GM20000 (cell line): ENCODE measurements at places on chromosomes 12 and 14.

- no peak for DNase-seq
Observed at GRCh38 chr12:2460051-2460670, 334.6 kb upstream of the FKBP4 start.

- no peak for DNase-seq
Observed at GRCh38 chr14:88032373-88032772, 27.4 kb downstream of the GPR65 start.

DNA sequence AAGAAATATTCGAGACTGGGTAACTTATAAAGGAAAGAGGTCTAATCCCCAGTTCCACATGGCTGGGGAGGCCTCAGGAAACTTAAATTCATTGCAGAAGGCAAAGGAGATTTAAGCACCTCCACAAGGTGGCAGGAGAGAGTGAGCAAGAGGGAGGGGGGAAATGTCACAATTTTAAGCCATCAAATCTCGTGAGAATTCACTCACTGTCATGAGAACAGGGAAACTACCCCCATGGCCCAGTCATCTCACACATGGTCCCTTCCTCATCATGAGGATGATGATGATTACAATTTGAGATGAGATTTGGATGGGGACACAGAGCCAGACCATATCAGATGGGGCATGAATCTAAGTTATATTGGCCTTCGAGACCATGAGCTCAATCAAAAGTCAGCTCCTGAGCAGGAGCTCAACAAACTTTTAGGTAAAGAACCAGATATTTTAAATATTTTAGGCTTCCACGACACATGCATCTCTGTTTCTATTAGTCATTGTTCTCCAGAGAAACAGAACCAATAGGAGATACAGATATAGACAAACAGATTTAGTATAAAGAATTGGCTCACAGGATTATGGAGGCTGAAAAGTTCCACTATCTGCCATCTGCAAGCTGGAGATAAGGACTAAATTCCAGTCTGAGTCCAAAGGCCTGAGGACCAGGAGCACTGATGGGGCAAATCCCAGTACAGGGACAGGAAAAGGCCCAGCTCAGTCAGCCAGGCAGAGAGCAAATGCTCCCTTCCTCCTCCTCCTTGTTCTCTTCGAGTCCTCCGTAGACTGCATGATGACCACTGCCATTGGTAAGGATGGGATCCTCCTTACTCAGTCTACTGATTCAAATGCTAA, 24.9 kb downstream of the DGLUCY start:
- peak; percentile 43 for DNase-seq

DNA sequence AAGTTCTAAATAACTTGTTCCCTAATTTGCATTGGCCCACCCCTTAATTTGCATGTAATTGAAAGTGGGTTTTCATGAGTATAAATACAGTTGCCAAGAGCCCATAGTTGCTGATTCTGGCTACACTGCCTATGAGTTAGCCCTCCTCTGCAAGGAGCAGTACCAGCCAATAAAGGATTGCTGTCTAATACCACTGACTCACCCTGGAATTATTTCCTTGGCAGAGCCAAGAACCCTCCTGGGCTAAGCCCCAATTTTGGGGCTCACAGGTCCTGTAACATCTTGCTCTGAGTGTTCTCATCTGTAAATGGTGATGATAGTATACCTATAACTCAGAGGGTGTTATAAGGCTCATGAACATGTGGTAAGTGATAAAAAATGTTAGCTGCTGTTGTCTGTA, 6.8 kb downstream of the TTC8 start:
- no peak for DNase-seq

DNA sequence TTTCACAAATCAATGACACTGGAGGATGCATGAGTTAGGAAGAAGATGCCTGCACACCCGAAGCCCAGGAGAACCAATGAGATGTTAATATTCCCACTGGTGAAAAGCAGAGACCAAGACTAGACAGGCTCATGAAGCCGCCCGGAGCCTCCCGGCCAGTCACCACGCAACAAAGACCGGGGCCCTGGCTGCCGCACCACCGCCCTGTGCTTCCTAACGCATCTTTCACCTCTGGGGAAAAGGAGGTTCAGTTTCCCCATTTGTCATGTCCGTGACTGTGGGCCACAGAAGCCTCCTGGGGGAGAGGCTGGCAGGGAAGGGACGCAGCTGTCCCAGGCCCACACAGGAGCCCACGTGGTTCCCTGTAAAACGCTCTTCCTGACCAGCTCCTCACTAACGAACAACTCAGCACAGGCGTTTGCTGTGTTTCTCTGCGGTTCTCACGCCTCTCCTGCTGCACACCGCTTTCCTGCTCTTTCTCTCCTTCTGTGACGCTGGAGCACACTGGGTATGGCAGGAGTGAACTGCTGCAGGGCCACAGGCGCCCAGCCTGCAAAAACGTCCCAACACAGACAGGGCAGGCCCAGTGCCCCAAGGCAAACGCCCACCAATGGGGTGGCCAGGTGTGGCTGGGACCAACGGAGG, 10.8 kb downstream of the RIMBP2 start:
- no peak for DNase-seq

DNA sequence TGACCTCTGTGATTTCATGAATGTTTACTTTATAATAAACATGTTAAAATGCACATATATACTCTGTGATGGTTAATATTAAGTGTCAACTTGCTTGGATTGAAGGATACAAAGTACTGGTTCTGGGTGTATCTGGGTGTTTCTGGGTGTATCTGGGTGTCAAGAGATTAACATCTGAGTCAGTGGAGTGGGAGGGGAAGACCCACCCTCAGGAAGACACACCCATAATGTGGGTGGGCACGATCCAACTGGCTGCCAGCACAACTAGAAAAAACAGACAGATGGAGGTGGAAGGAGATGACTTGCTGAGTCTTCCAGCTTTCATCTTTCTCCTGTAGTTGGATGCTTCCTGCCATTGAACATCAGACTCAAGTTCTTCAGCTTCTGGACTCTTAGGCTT, 11.9 kb downstream of the NUP37 start:
- no peak for DNase-seq

- no peak for DNase-seq
Observed at GRCh38 chr14:65469903-65470302, 57.4 kb downstream of the FUT8 start.

- no peak for DNase-seq
Observed at GRCh38 chr12:52010152-52010622, 3.4 kb downstream of the TAMALIN start.

GRCh38 chr12:18160901-18161300, 70.9 kb upstream of the RERGL start:
- no peak for DNase-seq

GRCh38 chr12:84305144-84305543, 607.5 kb downstream of the SLC6A15 start:
- DNase-seq = no peak

- DNase-seq = peak; percentile 38
Observed at GRCh38 chr14:100078997-100079725, 13.9 kb downstream of the EVL start.

GRCh38 chr14:96925422-96925821, 128.2 kb downstream of the VRK1 start:
- no peak for DNase-seq

- no peak for DNase-seq
Observed at GRCh38 chr12:47892819-47893218, 12.0 kb downstream of the VDR start.

DNA sequence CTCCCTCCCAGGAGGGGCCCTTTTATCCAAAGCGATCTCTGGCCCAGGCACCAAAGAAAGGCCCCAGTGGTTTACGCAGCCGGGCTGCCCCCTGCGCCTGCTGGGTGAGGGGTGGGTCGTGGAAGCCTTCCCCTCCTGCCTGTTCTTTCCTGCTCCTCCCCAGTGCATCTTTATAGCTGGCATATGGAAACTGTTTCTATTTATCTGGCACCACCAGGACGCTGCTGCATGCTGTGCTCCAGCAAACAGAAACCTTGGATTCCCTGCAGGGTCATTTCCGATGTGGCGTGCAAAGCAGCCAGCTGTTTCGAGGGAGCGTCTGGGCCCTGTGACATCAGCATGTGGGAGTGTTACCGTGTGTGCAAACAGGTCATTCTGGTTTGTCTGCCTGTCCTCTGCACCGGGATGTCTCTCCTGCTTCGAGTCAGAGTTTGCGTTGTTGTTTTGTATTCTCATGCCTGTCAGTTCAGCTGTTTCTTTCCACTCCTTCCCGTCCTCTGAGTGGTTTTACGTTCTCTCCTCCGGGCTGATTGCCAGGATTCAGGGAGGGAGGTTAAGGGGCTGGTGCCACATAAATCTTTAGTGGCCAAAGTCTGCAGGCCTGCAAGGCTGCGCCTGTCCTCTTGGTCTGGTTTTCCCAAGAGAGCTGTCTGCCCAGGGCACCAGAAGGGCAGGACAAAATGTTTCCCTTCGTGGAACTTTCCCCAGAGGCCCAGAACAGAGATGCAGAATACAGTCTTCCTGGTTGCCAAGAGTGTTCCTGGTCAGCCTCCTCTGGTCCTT, 24.6 kb downstream of the TPCN1 start:
- no peak for DNase-seq

- no peak for DNase-seq
Observed at GRCh38 chr12:93857279-93857938, 180.2 kb downstream of the CRADD start.

DNA sequence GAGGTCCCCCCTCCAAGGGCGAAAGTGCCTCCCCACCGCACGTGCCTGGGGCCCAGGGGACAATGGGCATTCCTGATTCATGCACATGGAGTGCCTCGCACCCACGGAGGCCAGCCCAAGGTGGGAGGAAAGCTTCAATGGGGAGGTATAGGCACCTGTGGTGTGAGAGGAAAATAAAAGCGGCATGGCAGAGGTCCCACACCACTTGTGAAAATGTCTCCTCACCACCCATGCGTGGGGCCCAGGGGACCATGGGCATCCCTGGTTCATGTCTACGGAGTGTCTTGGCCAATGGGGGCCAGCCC, 384.7 kb downstream of the ALG10 start:
- no peak for DNase-seq

DNA sequence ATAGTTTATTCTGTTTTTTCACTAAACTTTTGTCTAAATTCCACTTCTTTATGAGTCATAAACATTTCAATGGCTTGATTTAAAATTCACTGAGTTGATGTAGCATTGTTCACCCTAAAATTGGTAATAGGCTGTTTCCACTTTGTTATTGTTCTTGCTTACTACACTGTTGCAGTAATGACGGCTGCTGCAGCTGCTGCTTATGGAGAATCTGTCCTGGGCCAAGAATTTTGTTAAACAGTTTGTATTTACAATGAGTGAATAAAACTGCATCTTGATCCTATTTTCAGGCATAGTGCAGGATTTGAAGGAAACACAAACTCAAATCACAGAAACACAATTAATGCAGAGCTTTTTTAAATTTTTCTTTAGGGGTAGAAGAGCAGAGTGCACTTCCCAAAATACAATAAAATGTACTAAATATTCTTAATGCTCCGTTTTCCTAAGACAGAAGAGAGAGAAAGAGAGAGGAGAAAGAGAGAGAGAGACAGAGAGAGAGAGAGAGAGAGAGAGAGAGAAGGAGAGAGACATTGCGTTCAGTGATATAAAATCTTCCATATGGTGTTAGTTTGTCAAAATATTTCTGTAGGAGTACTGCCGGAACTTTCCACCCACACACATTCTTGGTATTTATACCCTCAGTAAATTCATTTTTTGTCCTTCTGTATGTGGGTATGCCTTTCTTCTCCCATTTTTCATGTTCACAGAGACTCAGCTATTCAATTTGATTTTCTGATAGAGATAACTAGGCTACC, 266.4 kb downstream of the LRFN5 start:
- DNase-seq = no peak

- no peak for DNase-seq
Observed at GRCh38 chr12:132324841-132325732, 4.3 kb downstream of the GALNT9 start.

GRCh38 chr12:94133964-94134795, 14.2 kb upstream of the PLXNC1 start:
- peak; percentile 69 for DNase-seq

DNA sequence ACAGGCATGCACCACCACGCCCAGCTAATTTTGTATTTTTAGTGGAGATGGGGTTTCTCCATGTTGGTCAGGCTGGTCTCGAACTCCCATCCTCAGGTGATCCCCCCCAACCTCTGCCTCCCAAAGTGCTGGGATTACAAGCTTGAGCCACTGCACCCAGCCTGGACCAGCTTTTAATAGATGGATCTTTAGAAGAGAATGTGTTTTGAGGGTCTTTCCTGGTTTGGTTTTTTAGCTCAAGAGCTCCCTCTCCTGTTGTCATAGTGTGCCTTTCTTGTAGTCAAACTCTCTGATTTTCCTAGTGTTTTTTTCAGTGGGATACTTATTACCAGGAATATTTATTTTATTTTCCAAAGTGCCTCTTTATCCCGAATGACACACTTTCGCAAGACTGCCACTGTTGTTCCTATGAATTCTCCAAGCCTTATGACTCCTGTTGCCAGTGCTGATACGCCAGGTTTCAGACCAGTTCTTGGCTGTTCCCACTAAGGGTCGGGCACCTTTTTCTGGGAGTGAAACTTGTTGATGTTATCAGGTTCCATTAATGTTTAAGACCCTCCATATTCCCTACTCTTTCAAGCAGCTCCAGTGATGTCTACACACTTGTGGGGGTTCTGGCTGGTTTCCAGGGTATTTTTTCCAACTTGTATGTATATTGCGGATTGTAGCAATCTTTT, 31.5 kb upstream of the LIMA1 start:
- peak; percentile 65 for DNase-seq

DNA sequence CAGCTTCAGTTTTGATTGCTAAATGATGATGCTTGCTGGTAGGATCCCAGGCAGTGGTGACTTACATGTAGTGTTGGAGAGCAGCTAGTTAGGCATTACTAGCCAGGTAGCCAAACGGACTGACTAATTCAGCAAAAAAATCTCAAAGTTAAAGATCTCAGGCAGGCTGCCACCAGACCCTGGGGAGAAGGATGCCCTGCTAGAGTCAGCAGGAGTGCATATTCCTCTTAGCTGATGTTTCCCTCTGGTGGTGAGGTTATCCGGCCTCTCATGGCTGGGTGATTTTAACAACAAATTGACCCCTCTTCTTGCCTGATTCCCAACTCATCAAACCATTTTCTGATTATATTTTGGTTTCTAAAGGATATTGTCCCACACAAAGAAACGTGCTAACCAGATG, 2.8 kb downstream of the EFS start:
- DNase-seq = no peak

- DNase-seq = no peak
Observed at GRCh38 chr12:45235087-45236025, 19.5 kb downstream of the ANO6 start.

GRCh38 chr12:69919495-69919894, 94.5 kb downstream of the MYRFL start:
- DNase-seq = no peak

GRCh38 chr12:25422241-25422640, 130.8 kb downstream of the LMNTD1 start:
- DNase-seq = no peak

DNA sequence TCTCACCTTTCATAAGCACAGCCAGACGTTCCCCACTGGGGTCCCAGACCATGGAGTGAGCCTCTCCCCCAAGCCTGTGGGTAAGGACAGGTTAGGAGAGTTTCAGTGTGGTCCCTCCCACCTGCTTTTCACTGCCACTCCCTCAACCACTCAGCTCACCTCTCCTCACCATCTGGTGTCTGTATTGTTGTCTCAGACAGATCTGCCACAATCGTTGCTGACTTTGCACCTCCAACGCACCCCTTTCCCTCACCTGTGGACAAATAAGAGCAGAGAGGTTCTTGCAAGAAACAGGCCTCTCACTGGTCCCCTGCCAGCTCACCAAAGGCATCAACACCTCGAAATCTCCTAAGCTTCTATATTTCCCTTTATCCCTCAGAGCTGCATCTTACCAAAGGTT, 8.8 kb downstream of the MYG1 start:
- no peak for DNase-seq

- no peak for DNase-seq
Observed at GRCh38 chr12:2856051-2856450, 788 bp downstream of the TEX52 start.
